ENCODE measurements at places on chromosomes 2 and 18.

DNA sequence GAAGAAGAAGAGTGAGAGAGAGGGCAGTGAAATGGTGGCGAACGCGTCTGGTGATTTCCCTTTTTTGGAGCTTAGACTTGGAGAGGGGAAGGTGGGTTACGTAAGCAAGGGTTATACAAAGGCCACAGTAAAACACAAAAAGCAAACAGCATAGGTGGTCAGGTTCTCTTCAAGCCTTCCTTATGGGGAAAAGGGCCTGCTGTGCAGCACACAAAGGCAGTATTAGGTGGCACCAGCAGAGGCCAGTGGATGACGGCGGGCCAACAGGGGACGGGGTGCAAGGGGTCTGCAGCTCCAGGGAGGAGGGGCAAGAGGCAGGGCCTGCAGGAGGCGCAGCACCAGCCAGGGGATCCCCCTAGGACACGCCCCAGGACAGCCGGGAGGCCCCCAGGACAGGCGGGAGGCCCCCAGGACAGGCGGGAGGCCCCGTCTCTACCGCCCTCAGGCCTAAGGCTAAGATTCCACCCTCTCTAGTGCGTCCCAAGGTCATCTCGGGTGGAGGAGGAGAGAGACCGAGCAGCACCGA, 32.6 kb upstream of the NPC1 start:
- DNase-seq = no peak

- no peak for DNase-seq
These were observed 780.7 kb upstream of the FANCL start for GRCh38 chr2:59021786-59022185.

- DNase-seq = no peak
These were observed 1.8 kb downstream of the ORC2 start for GRCh38 chr2:200961674-200962073.

GRCh38 chr18:75830828-75831227, 403.3 kb upstream of the SMIM21 start:
- DNase-seq = no peak

GRCh38 chr18:79434607-79435401, 39.1 kb downstream of the NFATC1 start:
- DNase-seq = no peak

- no peak for DNase-seq
These were observed 35.2 kb downstream of the CYRIA start for GRCh38 chr2:16630463-16630862.

- no peak for DNase-seq
These were observed 42.8 kb downstream of the ATP6V1C2 start for GRCh38 chr2:10764096-10764785.

- DNase-seq = no peak
These were observed 558.2 kb upstream of the PKDCC start for GRCh38 chr2:41489638-41490037.

- no peak for DNase-seq
These were observed 213.8 kb downstream of the SP3 start for GRCh38 chr2:173751245-173751975.

DNA sequence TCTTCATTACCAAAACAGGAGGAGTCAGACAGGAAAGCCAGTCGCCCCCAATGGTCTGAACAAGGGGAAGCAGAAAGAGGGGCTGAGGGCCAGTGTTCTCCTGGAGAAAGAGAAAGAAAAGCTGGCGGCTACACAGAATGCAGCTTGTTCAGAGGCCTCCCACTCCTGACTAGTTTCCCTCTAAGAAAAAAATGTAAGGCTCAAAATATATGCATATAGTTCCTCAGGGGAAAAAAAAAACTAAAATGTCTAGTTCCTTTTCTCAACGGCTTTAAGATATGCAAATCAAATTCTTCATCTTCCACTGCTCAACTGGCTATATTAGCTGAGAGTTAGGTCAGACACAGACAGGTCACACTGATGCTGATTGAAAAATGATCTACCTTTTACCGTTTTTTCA, 18.6 kb downstream of the MBOAT2 start:
- DNase-seq = no peak

GRCh38 chr18:28045176-28045810, 131.6 kb downstream of the CDH2 start:
- peak; percentile 47 for DNase-seq

GRCh38 chr18:36338403-36338933, 41.0 kb downstream of the FHOD3 start:
- no peak for DNase-seq

DNA sequence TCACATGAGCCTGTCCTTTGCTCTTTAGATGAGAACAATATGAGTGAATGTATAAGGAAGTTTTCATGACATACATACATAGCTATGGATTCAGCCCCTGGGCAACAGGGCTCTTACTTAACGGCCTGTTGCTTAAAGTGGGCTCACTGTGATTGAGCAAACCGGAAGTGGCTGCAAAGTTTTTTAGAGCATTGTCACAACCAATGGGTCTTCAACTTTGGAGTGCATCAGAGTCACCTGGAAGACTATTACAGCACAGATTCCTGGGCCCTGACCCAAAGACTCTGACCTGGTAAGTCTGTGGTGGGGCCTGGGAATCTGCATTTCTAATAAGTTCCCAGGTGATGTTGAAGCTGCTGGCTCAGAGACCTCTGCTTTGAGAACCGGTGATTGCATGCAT, 106.3 kb upstream of the SEC11C start:
- DNase-seq = no peak

DNA sequence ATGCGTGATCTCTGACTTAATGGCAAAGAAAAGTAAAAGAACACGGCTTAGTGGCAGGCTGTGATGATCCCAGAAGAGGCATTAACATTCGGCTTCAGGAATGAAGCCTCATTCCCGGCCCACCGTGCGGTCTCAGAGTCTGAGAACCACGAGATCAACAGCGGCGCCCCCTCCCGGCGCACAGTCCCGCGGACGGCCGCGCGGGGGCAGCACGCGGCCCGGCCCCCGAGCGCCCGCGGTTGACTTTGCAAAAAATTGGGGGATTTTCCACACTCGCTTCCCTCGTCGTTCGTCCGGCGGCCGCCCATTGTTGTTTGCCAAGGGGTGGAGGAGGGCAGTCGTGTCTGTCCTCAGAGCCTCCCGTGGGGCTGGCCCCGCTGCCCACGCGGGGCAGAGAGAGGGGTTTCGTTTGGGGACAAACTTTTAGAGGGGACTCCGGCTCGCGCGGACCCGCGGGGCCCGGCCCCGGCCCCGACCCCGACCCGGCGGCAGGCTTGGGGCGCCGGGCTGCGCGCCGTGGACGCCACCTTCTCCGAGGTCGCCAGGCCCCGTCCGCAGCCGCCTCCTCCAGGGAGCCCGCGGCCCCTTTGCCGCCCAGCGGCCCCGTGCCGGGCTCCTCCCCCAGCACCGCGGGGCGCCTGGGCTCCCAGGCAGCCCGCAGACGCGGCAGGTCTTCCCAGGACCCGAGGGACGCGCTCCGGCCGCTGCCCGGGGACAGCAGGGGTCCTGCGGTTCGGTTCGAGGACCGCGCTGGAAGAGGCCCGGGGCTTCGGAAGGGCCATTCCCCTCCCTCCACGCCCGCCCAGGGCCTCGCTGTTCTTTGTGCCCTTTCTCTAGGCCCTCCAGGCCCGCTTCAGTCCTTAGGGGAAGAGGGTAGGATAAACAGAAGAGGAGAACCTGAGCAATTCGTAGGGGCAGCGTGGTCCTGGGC, 3.4 kb upstream of the HS6ST1 start:
- DNase-seq = peak; percentile 90

DNA sequence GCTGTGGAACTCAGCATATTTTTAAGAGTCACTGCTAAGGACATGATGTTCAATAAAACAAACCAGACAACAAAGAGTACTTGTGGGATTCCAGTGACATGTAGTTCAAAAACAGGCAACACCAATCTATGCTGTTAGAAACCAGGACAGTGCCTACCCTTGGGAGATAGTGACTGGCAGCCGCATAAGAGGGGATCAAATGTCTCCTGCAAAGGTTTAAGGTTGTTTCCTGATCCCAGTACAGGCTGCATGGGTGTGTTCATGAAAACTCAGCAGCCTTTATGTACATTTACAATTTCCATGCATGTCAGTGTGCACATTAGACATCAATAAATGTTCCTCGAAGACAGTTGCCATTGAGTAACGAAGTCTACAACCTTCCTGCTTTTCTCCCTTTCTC, 183.8 kb downstream of the PID1 start:
- no peak for DNase-seq

- DNase-seq = peak; percentile 63
These were observed 8.3 kb downstream of the MYO1B start for GRCh38 chr2:191253476-191253875.

GRCh38 chr2:98588880-98589431, 19.4 kb downstream of the COA5 start:
- DNase-seq = no peak

- DNase-seq = no peak
These were observed 169.3 kb downstream of the TMEM200C start for GRCh38 chr18:5726011-5726410.

GRCh38 chr2:178895171-178895570, 87.9 kb upstream of the TTN start:
- no peak for DNase-seq

DNA sequence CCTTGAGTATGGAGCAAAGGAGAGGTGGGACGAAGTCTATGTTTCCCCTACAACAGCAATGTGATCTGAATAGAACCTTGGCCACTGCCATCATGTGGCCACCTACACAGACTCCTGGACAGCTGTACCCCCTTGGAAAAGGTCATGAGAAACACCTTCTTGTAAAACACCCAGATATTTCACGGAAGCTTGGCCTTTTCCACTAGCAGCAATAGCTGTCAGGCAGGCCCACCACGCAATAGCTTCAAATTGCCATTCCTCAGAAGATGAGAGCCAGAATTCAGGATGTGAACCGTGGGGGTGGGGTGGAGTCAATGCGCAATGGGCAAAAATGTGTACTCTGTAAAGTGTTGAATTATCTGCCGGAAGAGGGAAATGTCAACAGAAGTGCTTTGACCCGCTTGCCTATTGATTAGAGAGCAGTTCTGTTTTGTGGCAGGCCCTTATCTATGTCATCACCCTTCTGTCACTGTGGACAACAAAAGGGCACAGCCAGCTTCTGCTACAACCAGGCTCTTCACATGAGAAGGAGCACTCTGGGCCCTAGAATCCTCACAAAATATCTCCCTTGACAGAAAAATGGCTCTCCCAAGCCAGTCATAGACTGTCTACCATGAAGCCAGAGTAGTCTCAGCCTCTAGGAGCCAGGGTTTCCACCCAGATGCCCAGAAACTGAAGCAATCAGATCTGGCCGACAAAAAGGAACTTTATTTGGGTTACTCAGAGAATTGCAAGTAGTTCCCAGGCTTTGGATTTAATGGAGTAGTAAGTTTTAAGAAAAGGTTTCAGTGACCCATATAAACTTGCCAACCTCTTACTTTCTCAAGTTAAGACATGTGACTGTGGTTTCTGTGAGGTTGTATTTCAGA, 9.5 kb downstream of the INPP1 start:
- DNase-seq = no peak

DNA sequence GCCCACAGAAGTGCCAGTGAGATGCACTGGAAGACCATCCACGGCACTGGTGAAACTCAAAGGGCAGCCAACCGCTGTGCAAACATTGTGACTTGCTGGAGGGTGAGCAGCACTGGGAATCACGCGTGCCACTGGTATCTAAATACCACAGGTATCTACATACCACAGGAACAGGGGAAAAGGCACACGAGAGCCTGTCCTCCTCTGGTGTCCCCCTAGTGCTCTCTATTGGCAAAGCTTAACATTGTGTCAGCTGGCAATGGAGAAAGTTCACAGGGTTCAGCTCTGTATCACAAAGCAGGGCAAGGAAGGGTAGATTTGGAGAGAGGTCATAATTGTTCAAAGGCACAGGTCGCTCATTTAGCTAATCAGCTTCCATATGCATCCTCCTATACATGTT, 12.6 kb upstream of the SEC11C start:
- DNase-seq = no peak

DNA sequence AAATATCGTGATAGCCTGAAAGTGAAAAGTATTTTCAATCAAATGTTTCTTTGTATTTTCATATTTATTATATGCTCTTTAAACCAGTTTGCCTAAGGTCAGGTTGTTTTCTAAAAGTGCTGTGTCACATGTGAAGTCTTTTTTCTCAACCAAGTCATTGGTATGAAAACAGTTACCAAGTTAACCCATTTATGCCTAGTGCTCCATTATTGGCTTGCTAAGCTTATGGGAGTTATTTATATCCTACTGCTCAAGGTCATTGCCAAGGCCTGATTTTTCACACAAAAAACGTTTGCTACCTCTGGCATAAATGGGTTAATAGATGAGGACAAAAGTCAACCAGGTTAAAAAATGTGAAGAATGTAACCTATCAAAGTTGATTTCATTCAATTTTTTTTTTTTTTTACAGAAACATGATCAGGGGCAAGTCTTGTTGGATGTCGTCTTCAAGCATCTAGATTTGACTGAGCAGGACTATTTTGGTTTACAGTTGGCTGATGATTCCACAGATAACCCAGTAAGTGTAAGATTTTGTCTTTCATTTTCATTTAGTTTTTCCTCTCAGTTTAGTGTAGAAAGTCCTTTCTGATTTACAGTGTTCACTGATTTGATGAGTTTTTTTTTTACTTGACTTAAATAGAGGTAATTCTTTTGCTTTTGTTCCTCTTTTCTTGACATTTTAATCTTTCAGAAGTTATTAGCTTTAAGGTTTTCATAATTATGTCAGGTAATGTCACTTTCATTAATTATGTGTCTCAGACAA, 102.6 kb downstream of the PTPN4 start:
- no peak for DNase-seq

GRCh38 chr18:13448335-13448795, 229.8 kb downstream of the LDLRAD4 start:
- no peak for DNase-seq

- no peak for DNase-seq
These were observed 106.2 kb downstream of the CYRIA start for GRCh38 chr2:16559278-16560067.

DNA sequence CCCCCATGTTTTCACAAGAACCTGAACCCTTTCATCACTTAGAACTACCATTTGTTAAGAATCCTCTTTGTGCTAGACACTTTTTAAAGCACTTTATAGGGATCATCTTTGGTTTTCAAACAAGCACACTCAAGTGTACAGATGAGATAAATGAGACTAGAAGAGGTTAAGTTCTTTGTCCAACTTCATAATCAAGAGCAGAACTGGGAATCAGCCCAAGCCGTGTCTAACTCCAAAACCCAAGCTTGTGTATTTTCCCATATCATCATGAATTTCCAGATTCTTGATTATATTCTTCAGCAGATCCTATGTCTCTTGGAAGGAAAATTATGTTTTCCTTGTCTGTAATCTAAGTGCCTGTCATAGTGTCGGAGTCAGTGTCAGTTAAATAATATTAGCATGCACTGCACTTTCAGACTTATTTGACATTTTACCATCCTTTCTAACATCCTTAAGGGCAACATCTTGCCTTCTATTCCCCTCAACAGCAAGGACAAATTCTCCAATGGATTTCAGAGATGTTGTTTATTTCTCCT, 123.0 kb upstream of the SETBP1 start:
- no peak for DNase-seq

DNA sequence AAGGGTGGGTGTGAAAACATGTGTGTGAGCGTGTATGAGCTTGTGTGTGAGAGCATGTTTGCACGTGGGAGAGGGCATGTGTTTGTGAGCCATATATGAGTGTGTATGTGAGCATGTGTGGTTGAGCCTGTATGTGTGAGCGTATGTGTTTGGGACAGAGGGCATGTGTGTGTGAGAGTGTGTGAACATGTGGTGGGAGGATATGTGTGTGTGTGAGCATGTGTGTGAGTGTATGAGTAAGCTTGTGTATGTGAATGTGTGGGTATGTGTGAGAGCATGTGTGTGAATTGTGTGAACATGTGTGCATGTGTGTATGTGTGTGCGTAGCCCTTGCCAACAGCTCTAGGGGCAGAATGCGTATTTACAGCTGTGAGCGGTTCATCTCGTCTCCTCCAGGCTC, 163.0 kb downstream of the TMEM200C start:
- no peak for DNase-seq

- DNase-seq = no peak
These were observed 608 bp downstream of the CDH7 start for GRCh38 chr18:65751155-65752085.
